ENCODE measurements at places on chromosomes 11 and 22.

DNA sequence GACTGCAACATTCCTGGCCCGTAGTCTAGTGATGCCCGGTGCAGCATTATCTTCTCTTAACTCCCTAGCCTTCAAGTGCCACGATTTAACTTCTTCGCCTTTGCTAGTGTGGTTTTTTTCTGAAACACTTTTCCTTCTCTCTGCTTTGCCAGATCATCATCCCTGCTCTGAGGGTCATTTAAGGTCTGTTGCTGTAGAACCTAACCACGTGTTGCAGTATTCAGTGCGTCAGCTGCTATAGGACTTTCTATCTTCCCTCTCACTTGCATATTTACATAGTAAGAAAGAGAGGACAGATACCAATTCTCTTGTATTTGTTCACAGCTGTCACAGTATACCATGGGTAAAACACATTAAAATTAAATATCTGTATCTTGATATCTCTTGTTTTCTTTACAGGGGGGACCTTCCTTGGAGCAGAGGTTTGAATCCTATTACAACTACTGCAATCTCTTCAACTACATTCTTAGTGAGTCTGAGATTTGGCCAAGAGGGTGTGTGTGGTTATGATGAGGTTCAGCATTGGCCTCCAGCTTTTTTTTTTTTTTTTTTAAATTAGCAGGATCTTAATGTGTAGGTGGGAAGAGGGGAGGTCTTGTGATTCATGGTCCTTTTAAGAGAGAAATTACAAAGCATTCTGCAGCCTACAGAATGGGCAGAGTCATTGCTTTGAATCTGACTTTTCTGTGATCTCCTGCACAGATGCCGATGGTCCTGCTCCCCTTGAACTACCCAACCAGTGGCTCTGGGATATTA lies 13.5 kb downstream of the EIF3L start:
- no peak for DNase-seq

GRCh38 chr11:29119707-29120618 lies 896.9 kb downstream of the KCNA4 start:
- no peak for DNase-seq

GRCh38 chr11:12746593-12747097 lies 72.4 kb downstream of the TEAD1 start:
- DNase-seq, result no peak

DNA sequence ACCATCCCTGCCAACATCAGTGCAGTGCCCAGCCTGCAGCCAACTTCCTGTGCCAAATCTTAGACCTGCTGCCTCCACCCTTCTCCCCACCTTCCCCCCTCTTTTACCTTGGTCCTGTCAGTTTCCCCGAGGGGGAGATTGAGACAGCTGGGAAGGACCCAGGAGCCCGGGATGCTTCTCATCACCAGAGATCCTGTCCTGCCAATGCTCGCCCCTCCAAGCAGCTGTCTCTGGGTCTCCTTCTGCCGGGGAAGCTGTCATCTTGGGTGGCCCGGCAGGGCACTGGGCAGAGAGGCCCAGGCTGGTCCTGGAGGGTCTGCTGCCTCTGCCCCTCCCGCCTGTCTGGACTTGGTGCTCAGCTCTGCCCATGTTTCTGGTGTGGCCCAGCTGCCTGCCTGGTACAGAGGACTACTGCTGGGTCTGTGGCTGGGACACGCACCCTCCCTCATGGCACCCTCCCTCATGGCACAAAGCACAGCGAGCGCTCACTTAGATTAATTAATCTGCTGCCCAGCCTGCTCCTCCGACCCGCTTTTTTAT lies 60.4 kb upstream of the THY1 start:
- no peak for DNase-seq

- DNase-seq, result peak; percentile 38
Measured at GRCh38 chr11:62427630-62428233, 8.9 kb downstream of the SCGB1A1 start.

- no peak for DNase-seq
Measured at GRCh38 chr11:85779956-85780640, 30.8 kb downstream of the SYTL2 start.

GRCh38 chr22:26484360-26484706 lies 656 bp downstream of the SRRD start:
- DNase-seq, result no peak

DNA sequence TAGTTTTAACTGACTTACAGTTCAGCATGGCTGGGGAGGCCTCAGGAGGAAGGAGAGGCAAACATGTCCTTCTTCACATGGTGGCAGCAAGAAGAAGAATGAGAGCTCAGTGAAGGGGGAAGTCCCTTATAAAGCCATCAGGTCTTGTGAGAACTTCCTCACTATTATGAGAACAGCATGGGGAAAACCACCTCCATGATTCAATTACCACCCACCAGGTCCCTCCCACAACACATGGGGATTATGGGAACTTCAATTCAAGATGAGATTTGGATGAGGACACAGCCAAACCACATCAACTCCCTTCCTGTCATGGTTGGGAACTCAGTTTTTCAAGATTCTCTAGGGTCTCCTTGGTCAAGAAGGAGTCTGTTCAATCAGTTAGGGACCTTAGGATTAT lies 432.9 kb upstream of the CNTN5 start:
- DNase-seq, result no peak

- DNase-seq, result no peak
Measured at GRCh38 chr22:26993886-26994285, 336.5 kb downstream of the MIAT start.

GRCh38 chr11:27427183-27427980 lies 45.2 kb downstream of the LGR4 start:
- no peak for DNase-seq

GRCh38 chr11:40095446-40095845 lies 1364.0 kb downstream of the LRRC4C start:
- no peak for DNase-seq

All from GM10248 (cell line).